ENCODE measurements at places on chromosomes 1 and 21. TPM values are rescaled to one million over a fixed set of nuclear protein-coding genes. Genes with fewer than 3 reads are reported as not detected.

Gene WDR64
- total RNA-seq = not detected

DNA sequence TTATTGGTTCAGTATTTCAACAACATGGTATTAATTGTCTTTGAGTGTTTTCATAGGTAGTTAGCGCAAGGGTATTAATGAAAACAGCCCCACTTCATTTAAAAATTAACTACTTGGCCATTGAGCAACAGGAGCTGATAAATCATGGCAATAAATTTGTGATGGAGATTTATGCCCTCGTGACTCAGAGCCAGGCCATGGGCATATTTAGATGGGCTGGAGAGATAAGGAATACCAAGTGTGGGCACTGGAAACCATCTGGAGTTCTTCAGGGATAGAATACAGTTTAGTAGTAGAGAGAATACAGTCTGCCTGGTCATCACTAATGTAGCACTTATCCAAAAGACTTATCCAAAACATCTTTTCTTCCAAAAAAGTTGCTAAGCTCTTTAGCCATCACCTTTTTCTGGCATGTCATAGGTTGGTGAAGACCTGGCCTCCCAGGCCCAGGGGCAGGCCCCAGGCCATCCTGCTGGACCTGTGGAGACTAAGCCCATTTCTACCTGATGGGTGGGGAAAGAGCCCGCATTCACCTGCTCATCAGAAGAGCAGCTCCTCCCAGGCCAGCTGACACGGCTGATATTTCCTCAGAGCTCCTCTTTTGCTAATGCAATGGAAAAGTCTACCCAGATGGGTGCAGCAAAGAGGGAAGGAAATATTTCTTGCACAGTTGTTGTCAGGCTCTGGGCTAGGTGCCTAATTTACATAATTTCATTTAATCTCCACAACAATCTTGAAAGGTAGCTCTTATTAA, 238.0 kb downstream of the TM2D1 start:
- DNase-seq = no peak

Gene PERM1
- total RNA-seq = not detected

Gene FCRL2
- not detected for total RNA-seq

- DNase-seq = no peak
These were observed 36.8 kb downstream of the ATP5PO start for GRCh38 chr21:33878824-33879223.

- no peak for DNase-seq
These were observed 53.7 kb upstream of the HMCN1 start for GRCh38 chr1:185680453-185680852.

GRCh38 chr21:31289702-31290101, 54.4 kb downstream of the TIAM1 start:
- no peak for DNase-seq

GRCh38 chr1:61477301-61477700, 247.6 kb downstream of the TM2D1 start:
- DNase-seq = no peak

- DNase-seq = no peak
These were observed 22.2 kb upstream of the RSPO1 start for GRCh38 chr1:37656881-37657280.

DNA sequence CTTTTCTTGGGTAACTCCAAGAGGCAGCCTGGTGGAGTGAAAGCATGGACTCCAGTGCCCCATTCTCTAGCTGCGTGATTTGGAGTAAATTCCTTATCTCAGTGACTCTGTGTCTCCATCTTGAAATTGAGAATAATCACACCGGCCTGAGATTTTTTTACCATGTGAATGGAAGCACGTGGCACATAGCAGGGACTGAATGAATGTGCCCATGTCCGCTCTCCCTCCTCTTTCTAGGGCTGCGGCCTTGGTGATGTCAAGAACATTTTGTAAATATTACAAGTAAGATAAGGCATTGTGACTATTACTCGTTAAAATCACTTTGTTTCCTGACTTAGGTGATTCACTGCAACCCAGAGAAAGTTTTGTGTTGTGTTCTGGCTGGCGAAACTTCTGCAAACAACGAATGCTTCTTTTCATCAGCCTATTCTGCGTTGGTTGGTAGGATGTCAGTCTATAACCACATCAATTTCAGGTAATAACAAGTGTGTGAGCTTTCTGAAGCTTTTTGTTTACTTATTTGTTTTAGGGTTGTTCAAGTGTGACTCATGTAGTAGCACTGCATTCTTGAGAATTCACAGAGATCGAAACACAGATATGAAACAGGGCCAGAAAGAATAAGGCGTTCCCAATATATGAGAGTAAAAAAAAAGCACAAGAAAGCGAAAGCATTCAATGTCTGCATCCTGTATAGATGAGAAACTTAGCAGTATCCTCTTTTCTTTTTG, 135.7 kb upstream of the SLC45A1 start:
- DNase-seq = no peak

DNA sequence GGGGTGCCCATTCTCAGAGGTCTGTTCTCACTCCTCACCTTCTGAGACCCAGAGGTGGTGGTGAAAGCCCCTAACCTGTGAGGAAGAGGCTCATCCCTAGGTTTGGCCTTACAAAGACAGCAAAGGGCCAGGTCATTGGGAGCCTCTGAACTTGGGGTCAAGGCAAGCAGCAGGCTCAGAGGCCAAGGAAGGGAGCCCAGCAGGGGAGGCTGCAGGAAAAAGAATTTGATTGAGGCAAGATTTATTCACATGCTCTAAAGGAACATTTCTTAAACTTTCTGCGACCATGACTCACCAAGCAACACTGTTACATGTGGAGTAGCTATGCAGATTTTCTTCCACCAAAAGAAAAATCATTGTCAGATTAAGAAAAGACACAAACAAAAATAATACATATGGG, 132.5 kb upstream of the SYT6 start:
- DNase-seq = no peak

Gene TDRD5
- total RNA-seq = 1.8 TPM

DNA sequence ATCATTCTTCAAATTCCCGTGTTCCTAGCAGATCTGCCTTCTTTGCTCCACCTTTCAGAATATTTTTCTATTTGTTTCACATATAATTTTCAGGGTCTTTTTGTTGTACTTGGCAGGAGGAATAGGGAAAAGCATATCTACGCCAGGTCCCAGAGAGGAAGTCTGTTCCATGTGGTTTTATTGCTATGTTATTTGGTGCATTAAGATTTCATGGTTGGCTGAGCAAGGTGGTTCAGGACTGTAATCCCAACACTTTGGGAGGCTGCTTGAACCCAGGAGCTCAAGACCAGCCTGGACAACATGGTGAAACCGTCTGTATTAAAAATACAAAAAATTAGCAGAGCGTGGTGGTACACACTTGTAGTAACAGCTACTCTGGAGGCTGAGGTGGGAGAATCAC, 36.1 kb downstream of the COL6A1 start:
- no peak for DNase-seq

GRCh38 chr1:241532864-241533263, 686 bp downstream of the KMO start:
- DNase-seq = no peak

GRCh38 chr1:217484871-217485270, 146.0 kb downstream of the GPATCH2 start:
- DNase-seq = no peak

GRCh38 chr1:33429332-33429731, 1.6 kb downstream of the PHC2 start:
- no peak for DNase-seq

DNA sequence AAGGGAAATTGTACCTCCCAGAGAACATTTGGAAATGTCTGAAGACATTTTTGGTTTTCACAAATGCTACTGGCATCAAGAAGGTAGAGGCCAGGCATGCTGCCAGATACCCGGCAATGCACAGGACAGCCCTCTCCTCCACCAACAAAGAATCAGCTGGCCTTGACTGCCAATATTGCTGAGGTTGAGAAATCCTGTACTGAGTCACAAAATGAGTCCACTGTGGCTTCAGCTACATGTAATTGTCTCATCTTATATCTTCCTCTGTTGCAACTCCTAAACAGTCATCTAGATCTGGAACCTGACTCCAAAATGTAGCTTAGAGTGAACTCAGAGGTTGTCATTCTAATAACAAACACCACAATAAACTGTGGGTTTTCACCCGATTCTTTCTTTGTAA, 327.5 kb upstream of the POGK start:
- DNase-seq = no peak

GRCh38 chr1:74583397-74583796, 71.0 kb upstream of the LRRC53 start:
- no peak for DNase-seq

DNA sequence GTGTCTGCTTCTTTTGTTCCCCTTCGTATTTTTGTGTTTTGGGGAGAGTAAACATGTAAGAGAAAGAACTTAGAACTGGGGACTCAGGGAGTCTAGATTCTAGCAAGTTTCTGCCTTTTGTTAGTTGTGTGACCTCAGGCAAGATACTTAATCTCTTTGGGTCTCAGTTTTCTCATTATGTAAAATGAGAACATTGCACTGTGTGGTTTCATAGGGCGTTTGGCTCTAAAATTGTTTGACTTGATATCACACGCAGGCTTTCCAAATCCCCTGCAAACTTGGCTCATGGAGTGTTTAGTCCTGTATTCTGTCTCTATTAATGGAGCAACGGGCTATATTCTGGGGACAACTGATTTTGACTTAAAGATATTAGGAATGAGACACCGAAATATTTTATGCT, 57.7 kb downstream of the NTNG1 start:
- no peak for DNase-seq

DNA sequence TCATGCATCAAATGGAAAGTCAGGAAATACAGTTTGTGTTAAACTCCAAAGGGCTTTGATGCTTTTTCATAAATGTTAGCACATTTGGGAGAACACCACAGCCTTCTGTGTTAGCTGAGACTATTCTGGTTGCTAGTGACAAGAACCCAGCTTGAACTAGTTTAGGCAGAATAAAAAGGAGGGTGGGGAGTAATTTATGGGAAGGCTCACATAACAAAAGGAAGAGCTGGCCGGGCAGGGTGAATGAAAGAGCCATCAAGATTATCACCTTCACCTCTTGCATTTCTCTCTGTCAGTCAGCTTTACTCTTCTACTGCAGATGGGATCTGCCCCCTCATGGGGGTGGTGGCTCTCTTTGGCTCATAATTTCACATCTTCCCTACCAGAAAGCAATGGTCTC, 75.4 kb upstream of the VTCN1 start:
- no peak for DNase-seq

Gene SLC30A10
- total RNA-seq = not detected

- no peak for DNase-seq
These were observed 33.4 kb downstream of the IGFN1 start for GRCh38 chr1:201223852-201224665.

DNA sequence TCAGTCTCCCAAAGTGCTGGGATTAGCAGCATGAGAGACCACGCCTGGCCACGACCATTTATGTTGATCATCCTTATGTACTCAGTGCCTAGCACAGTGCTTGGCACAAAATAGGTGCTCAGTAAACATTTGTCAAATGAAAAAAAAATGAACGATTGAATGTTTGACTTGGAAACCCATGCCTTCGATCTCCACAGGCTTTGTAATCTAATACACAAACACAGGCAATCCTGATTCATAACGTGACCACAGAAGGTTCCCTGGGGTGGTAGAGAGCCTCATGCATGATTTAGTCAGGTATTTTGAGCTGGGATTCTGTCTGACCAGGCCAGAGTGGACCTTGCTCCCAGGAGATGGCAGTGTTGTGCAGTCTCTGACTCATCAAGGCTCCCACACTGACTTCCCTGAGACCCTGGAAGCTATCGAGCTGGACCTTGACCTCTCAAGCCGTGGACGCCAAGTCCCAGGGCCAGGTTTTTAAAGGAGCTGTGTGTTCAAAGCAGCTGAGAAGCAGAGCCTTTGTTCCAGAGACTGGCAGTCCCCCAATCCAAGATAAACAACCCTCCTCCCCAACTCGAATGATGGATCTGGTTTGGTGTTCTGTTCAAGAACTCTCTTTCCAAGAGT, 81.1 kb downstream of the PGM1 start:
- peak; percentile 76 for DNase-seq

DNA sequence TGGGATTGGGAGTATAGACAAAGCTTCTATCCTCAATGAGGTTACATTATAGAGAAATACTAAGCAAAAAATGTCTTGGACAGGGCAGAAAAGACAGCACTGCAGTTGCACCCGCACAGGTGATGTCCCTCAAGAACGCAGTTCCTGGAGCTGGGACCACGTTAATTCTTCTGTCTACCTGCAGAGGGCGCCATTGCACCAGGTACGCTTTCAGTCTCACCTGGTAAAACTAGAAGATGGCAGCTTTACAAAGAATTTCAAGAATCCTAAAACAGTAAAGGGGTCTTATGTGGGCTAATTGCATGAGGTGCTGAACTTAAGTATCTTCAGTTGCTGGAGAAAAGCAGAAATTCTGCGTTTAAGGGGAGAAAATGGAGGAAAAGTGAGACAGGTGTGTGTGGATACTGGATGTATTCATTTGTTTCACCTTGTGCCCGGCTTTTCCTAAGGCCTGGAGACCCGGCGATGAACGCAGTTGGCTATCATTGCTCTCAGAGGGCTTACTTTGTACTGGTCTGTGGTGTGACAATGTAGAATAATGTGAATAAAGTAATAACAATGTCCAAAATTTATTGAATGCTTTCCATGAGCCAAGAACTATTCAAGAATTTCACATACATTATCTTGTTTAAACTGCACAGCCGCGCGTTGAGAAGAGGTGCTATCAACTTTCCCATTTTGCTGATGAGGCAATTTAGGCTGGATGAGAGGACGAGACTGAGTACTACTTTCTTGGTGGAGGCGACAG, 276.3 kb upstream of the GREM2 start:
- no peak for DNase-seq

All from thyroid gland (tissue), 4 donors.